Activated naive CD4-positive, alpha-beta T cell treated with Interleukin-2 at 50 U/mL for 16 hours (primary cell): ENCODE measurements at places on chromosomes 2 and 18.

- no peak for DNase-seq
Observed at GRCh38 chr2:168181825-168182224, 65.6 kb downstream of the STK39 start.

- no peak for DNase-seq
Observed at GRCh38 chr2:99104006-99104405, 37.5 kb upstream of the C2orf15 start.

DNA sequence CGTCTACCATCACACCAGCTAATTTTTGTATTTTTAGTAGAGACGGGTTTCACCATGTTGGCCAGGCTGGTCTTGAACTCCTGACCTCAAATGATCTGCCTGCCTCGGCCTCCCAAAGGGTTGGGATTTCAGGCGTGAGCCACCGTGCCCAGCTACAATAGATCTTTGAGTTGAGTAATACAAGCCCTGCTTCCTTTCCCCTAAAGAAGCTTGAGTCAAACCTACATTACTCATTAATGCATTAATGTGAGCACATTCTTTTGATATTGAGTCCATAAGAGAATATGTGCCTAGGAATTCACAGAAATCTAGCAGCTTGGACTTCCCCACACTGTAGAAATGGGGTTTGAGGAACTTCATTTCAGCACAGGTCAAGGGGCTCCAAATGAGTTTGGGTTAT, 39.6 kb downstream of the PSMG2 start:
- no peak for DNase-seq

- no peak for DNase-seq
Observed at GRCh38 chr2:211944572-211944971, 594.0 kb downstream of the ERBB4 start.

DNA sequence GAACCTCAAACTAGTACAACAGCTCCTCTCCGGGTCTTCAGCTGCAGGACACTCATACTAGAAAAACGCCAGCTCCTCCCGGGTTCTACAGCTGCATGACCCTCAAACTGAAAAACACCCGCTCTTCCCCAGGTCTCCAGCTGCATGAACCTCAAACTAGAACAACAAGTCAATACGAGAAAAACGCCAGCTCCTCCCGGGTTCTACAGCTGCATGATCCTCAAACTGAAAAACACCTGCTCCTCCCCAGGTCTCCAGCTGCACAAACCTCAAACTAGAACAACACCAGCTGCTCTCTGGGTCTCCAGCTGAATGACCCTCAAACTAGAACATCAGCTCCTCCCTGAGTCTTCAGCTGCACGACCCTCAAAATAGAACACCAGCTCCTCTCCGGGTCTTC, 315.0 kb upstream of the TFPI start:
- no peak for DNase-seq

GRCh38 chr2:208129744-208130711, at the start of gene CRYGC:
Gene CRYGC (minus strand): TSS chr2:208129828. CDS start chr2:208129792, 36 bp downstream.
- no peak for DNase-seq

DNA sequence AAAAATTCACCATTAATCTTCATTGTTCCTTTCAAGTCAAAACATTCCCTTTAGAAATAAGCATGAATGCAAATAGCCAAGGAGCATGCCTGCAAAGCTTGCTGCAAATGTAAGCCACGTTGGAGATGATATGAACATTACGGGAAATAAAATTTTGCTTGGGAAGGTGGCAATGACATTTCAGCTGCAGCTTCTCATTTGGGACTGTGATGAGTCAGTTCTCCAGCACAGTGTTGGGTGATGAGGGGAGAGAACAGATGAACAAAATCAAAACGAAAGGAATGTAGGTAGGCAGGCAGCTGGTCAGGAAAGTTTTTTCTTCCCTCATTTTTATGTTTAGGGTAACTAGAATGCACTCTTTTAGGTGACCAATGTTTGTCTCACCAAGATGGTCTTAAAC, 65.3 kb upstream of the CHRNA1 start:
- no peak for DNase-seq

GRCh38 chr2:209671020-209671680, 100.5 kb upstream of the UNC80 start:
- no peak for DNase-seq

DNA sequence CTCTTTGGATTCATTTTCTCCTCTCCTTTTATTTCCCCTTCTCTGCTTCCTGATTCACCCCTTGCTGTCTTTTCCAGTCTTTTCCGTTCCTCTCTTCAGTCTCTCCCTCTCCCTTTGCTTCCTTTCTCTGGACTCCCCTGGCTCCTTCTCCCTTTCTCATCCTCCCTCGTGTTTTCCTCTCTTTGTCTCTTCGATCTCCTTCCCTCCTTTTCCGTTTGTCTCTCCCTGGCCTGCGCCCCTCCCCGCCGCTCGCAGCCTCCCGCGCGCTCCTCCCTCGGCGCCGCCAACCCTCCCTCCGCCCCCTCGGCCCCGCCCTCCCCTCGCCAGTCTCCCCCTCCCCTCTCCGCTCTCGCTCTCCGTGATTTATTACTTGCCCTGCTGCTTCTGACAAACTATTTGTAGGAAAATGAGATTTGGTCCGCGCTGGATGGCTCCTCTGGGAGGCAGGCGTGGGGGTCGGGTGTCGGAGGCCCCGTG, 46.0 kb upstream of the PAX8 start:
- peak; percentile 35 for DNase-seq
